ENCODE measurements at places on chromosomes 5 and 9.

DNA sequence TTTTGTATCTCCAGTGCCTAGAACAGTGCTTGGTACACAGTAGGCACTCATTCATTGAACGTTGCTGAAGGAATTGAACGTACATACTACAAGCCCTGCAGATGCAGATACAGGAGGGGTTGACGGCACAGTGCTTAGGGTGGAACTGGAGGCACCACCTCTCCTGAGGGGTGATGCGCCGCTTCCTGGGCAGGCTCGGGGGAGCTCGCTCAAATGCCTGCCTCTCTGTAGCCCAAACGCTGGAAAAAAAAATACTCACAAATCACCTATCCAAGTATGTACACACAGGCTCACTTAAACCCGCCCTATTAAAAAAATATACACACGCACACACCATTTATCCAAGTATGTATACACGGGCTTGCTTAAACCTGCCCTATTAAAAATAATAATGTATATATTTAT lies 536 bp upstream of the COMMD10 start:
- ATAC-seq, result peak; percentile 69

GRCh38 chr5:177296581-177296980 lies 6.9 kb downstream of the RAB24 start:
- no peak for ATAC-seq

GRCh38 chr5:109496112-109496511 lies 86.3 kb upstream of the PJA2 start:
- ATAC-seq, result no peak

DNA sequence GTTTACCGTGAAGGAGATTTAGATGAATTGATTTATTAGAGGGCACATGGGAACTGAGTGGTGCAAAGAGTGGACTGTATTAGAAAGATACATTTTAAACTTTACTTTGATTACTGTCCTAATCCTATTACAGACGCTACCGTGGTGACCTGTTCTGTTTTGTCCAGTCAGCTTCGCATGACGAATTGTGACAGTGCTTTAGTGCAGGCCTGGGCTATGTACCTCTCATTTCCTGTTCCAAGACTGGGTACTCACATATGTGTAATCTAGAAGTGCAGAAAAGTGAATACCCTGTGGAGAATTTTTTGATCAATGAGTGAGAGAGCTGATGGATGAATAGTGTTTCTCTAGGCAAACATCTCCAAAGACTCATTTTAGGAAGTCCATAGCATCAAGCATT lies 385.9 kb downstream of the ANXA1 start:
- no peak for ATAC-seq

- ATAC-seq, result peak; percentile 81
Observed at GRCh38 chr9:99259231-99259918, 37.3 kb downstream of the SEC61B start.

GRCh38 chr9:83583151-83584014 lies 39.6 kb upstream of the IDNK start:
- no peak for ATAC-seq

- no peak for ATAC-seq
Observed at GRCh38 chr5:6540111-6540827, 91.6 kb downstream of the UBE2QL1 start.

GRCh38 chr5:59357381-59357977 lies 536.0 kb downstream of the PDE4D start:
- ATAC-seq, result no peak

DNA sequence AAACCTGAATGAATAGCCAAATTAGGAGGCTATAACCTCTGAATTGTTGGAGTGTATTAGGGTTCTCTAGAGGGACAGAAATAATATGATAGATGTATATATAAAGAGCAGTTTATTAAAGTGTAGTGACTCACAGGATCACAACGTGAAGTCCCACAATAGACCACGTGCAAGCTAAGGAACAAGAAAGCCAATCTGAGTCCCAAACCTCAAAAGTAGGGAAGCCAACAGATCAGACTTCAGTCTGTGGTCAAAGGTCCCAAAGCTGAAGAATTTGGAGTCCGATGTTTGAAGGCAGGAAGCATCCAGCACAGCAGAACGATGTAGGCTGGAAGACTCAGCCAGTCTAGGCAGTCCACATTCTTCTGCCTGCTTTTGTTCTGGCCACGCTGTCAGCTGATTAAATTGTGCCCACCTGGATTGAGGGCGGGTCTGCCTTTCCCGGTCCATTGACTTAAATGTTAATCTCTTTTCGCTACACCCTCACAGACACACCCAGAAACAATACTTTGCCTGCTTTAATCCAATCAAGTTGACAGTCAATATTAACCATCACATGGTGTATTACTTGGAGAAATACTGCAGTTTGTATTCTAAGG lies 550.6 kb downstream of the CDH10 start:
- ATAC-seq, result no peak

DNA sequence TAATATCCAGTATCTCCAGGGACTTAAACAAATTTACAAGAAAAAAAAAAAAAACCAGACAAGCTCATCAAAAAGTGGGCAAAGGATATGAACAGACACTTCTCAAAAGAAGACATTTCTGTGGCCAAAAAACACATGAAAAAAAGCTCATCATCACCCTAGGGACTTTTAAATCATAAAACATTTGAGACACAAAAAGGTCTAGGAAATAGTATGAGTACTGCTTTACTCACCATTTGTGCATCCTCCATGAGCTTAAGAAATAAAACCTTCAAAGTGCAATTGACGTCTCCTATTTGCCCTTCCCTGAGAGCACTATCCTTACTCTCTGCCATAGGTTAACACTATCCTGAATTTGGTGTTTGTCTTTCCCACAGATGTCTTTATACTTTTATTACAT lies 193.7 kb upstream of the NREP start:
- ATAC-seq, result no peak

- ATAC-seq, result no peak
Observed at GRCh38 chr5:106303911-106304310, 1366.8 kb downstream of the EFNA5 start.

- ATAC-seq, result no peak
Observed at GRCh38 chr9:88925481-88925880, 65.8 kb upstream of the S1PR3 start.

DNA sequence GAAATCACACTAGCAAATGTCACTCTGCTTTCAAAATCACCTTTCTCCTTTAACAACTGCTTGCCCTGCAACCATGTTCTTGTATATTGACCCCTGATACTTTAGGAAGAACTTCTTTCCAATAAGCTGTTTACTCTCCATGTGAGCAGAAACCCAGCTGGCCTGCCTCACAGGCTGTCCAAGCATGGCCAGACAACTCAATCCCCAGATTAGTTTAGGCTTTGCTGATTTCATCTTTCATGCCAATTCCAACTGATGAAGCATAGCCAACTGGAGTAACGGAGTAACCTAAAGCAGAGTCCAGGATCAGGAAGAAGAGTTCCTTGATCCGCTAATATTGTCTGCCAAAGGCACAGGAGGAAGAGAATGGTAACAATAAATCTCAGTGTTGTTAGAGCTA lies 56.7 kb upstream of the HTR1A start:
- ATAC-seq, result no peak

- ATAC-seq, result no peak
Observed at GRCh38 chr5:143682929-143683386, 129.0 kb upstream of the HMHB1 start.

- ATAC-seq, result no peak
Observed at GRCh38 chr5:113663879-113664541, 150.5 kb downstream of the YTHDC2 start.

DNA sequence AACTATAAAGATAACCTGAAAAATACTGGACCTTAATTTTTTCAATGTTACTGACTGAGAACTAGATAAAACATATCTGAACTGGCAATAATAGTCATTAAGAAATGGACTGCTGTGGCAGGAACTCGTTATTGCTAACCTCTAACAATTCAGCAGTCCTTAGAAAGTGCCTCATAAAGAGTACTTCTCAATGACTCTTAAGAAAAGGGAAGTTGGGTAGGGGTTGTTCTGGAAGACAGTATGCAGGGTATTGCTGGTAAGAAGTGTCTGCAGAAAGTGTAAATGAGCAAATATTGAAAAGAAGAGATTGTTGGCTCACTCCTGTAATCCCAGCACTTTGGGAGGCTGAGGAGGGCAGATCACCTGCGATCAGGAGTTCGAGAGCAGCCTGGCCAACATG lies 27.9 kb downstream of the FOXD1 start:
- no peak for ATAC-seq

DNA sequence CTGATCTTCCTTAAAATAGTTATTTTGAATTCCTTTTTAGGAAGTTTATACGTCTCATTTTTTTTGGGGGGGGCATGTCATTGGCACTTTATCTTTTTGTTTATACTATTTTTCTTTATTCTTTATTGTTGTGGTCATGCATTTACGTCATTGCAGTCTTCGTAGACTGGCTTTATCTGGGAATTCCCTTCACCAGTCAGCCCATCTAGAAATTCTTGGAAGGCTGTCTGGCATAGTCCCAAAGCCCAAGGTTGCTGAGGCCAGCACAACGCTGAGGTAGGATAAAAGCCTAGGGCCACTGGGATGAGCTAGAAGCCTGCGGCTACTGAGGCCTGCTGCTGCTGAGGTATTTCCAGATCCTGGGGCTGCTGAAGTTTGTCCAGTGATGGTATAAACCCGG lies 121.5 kb downstream of the ISOC1 start:
- ATAC-seq, result no peak

GRCh38 chr9:135522137-135522877 lies 1.1 kb downstream of the LCN1 start:
- no peak for ATAC-seq

GRCh38 chr5:181189363-181189961 lies 15.5 kb downstream of the TRIM7 start:
- no peak for ATAC-seq

- no peak for ATAC-seq
Observed at GRCh38 chr5:151780348-151780747, 8.6 kb downstream of the G3BP1 start.

GRCh38 chr5:151881621-151882225 lies 42.9 kb downstream of the GLRA1 start:
- no peak for ATAC-seq

GRCh38 chr9:72618811-72619210 lies 97.4 kb downstream of the TMC1 start:
- no peak for ATAC-seq

GRCh38 chr9:20148416-20148815 lies 359.6 kb upstream of the SLC24A2 start:
- no peak for ATAC-seq

- no peak for ATAC-seq
Observed at GRCh38 chr9:3662671-3663070, 136.9 kb upstream of the RFX3 start.

DNA sequence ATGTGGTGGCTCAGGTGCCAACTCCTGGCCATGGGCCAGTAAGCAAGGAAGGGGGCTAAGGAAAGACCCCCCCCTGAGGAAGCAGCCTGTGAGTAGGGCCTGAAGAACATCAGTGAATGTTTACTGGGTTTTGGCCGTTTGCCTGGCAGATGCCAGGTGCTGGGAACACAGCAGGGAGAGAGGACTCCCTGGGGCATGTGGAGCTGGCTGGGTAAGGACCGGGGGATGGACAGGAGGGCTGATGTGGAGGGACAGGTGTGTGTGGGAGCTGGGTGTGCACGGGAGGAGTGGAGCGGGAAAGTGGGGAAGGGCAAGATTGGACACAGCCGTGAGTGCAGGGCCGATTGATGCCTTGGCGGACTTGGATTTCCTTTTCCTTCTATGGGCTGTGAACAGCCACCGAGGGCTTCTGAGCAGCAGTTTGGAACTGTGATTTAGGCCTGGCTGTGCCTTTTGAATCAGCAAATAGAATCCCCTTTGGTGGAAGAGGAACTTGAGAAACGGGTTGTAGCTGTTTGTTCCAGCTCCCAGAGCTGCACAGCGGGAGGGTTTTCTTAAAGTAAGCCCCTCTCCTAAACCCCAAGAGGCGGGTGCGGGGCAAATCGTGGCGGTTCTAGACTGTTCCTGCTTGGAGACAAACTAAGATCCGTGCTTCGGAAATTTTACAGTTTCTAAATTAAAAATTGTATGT lies 3.1 kb downstream of the HMCN2 start:
- no peak for ATAC-seq

DNA sequence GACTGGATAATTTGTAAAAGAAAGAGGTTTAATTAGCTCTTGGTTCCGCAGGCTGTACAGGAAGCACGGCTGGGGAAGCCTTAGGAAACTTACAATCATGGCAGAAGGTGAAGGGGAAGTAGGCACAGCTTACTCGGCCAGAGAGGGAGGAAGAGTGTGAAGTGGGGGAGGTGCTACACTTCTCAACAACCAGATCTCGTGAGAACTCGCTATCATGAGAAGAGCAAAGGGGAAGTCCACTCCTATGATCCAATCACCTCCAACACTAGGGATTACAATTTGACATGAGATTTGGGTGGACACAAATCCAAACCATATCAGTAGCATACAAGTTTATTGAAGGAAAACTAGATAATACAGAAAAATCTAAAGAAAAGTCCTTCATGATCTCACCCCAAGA lies 39.9 kb downstream of the NEURL1B start:
- ATAC-seq, result no peak

DNA sequence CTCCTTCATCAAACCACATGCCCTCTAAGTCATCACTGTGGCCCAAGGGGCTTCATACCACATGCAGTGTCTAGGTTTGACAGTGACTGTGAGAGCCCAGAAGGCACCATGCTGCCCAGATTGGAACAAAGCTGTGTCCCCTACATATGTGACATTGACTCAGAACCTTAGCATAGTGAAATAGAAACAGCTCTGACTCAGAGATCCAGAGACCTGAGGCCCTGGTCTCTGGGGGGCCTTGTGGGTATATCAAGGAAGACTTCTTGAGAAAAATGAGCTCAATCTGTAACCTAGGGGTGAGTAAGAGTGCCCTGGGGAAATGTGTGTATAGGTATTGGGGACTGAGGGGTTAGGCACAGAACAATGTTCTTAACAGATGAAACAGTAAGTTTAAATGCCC lies 7.1 kb upstream of the ENTREP1 start:
- no peak for ATAC-seq

DNA sequence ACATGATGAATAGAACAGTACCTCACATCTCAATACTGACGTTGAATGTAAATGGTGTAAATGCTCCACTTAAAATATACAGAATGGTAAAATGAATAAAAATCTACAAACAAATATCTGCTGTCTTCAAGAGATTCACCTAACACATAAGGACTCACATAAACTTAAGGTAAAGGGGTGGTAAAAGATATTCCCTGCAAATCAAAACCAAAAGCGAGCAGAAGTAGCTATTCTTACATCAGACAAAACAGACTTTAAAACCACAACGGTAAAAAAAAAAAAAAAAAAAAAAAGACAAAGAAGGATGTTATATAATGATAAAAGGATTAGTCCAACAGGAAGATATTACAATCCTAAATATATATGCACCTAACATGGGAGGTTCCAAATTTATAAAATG lies 214.0 kb upstream of the MAST4 start:
- ATAC-seq, result no peak

GRCh38 chr5:128920345-128921215 lies 44.7 kb upstream of the SLC27A6 start:
- no peak for ATAC-seq

GRCh38 chr5:10056228-10056760 lies 193.4 kb downstream of the ATPSCKMT start:
- no peak for ATAC-seq

DNA sequence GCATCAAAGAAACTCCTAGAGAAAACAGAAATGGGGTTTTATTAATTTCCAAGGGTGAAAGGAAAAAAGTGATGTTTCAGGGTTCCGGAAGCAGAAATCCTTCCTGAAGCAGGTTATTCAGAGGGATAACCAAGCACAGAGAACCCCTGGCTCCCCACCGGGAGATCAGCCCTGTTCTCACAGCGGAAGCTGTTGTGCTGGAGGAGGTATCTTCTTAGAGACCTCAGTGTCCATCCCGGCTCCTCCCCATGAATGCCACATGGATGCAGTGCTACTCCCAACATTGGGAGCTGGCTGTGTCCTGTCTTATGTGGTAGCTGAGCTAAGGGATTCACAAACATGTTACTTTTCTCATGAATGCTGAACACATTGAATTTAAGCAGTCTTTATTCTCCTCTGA lies 80.9 kb upstream of the IRX2 start:
- ATAC-seq, result no peak

Measured in esophagus mucosa (tissue), 1 donor.